Naive thymus-derived CD4-positive, alpha-beta T cell (primary cell): ENCODE measurements at places on chromosomes 7 and 10.

DNA sequence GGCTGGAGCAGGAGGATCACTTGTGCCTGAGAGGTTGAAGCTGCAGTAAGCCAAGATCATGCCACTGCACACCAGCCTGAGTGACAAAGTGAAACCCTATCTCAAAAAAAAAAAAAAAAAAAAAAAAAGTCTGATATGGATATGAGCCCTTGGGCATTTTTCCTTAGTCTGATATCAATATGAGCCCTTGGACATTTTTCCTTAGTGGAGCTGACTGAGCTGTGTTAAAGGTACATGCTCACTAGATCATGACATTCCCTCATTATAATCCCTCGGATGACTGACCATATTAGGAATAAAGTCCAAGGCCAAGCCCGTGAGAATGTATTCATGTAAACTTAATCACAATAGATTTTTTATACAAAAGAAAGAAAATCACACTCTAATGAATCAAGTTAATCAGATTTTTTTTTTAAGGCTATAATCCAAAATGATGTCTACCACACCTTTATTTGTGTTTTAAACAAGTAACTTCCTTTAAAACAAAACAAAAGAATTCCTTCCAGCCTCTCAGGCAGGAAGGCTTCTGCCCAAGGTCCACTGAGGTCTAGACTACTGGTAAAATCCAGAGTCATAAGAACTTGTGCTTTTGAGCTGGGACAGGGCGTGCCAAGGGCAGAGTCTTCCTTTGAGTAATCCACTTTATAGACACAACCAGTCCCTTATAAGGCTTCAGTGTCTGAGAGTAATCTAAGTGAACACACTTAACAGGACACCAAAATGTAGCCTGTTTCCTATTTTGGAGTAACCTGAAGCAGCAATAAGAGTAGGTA lies 5.5 kb downstream of the PPA1 start:
- DNase-seq: no peak

GRCh38 chr10:43419997-43420368 lies 11.0 kb upstream of the HNRNPF start:
- no peak for DNase-seq

DNA sequence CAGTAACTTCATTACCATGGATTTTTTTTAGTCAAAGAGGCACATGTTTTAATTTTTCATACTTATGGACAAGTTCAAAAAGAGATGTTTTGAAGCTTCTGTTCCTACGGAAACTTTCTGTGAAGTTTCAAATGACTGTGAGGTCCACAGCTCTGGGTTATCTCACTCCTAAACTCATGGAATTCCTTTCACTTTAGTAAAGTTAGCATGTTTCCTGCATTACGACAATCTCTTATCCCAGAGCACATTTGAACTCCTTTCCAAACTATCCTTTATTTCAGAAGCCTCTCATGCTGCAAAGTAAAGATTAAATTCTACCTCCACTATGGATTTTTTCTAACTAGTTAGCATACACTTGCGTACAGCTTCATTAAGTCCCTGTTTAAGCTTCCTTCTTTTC lies 15.3 kb upstream of the ADD3 start:
- DNase-seq: no peak

GRCh38 chr7:33582533-33582932 lies 322.8 kb upstream of the BMPER start:
- DNase-seq: no peak

- no peak for DNase-seq
Observed at GRCh38 chr7:7554021-7554432, 12.7 kb upstream of the MIOS start.

DNA sequence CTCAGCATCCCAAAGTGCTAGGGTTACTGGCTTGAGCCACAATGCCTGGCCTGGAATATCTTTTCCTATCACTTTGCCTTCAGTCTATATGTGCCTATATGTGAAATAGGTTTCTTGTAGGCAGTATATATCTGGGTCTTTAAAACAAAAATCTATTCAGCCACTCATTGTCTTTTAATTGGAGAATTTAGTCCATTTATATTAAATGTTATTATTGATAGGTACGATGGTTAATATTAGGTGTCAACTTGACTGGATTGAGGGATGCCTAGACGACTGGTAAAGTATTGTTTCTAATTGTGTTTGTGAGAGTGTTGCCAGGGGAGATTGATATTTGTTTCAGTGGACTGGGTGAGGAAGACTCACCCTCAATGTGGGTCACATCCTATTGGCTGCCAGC lies 73.4 kb downstream of the FBXL13 start:
- DNase-seq: no peak

GRCh38 chr10:57026307-57026706 lies 665.2 kb upstream of the ZWINT start:
- no peak for DNase-seq

- no peak for DNase-seq
Observed at GRCh38 chr7:151672716-151673115, 153.0 kb upstream of the RHEB start.

- no peak for DNase-seq
Observed at GRCh38 chr10:35448687-35449662, 112.7 kb downstream of the CCNY start.

- peak; percentile 29 for DNase-seq
Observed at GRCh38 chr7:101538596-101539459, 90.3 kb downstream of the MYL10 start.

DNA sequence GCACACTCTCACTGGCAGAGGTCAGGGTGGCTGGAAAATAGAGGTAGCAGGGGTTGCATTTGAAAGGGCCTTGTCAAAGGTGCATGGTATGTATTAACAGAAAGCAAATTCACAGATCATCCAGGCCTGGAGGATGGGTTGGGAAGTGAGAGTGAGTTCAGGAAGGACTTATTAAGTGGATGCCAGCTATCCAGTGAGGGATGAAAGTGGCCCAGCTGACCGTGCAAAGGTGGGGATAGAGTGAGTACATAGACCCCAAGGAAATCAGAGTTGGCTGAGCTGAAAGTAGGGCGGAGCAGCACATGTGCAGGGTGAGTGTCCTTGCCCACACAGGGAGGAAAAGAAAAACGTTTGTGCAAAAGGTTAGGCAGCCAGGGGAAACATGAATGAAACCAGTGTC lies 58.1 kb downstream of the HECW1 start:
- no peak for DNase-seq

GRCh38 chr10:17231788-17232187 lies 3.7 kb downstream of the VIM start:
- no peak for DNase-seq

DNA sequence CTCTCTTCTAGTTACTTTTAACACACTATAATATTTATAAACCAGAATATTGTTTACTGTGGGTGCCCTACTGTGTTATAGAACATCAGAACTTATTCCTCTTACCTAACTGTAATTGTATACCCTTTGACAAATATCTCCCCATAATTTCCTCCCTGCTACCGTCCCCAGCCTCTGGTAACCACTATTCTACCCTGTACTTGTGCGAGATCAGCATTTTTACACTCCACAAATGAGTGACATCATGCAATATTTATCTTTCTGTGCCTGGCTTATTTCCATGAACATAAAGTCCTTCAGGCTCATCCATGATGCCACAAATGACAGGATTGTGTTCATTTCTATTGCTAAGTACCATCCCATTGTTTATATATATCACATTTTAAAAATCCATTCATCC lies 139.8 kb upstream of the RSU1 start:
- DNase-seq: no peak

DNA sequence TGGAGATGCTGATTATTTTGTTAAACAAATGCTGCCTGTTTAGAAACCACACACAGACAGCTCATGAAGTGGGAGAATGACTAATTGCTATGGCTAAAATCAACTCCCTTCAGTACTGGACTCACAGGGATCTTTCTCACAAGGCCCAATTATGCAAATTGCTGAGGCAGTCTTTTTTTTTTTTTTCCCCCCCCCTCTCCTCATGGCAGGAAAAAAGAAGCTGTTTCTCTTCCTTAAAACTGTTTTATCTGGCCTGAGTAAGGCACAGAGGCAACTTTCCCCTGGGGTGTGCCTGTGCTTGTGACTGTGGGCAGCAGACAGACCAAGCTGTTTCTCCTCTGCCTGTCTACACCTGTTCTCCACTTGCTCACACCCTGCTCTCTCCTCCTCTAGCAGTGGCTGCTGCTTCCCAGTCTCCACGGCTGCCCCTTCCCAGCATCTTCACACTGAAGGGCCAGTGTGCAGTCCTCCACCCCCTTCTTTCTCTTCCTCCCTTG lies 65.4 kb upstream of the STEAP1B start:
- no peak for DNase-seq

GRCh38 chr10:12470719-12471118 lies 121.4 kb downstream of the CAMK1D start:
- DNase-seq: no peak

GRCh38 chr7:11835260-11835659 lies 3.3 kb upstream of the THSD7A start:
- DNase-seq: no peak

DNA sequence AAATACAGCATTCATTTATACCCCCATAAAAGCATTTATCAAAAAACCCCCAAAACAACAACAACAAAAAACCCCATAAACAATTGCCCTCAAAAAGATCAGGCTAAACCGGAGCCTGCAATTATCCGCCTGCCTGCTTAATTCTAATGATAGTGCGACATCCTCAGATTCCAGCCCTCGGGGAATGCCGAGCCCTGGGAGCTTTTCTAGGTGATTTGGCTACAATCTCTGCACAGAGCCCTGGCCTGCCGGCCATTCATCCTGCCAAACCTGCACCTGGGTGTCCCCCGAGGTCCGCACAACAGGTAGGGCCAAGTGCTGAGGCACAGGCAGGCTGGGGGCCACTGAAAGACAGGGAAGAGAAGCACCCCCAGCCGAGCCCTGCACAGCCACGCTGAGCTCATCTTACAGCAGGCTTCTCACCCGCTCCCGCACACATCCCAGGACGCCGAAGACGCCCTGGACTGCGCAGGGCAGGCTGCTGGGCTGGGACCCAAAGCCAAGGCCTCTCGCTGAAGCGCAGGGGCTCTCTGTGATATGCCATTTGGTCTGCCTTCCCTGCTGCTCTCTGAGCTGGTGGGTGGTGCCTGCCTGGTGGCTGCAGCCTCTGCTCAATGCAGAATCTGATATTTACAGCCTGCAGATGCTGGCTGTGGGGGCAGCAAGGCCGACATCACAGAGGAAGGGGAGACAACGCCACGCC lies 57.5 kb downstream of the CAMK2B start:
- no peak for DNase-seq

GRCh38 chr10:32002531-32002930 lies 53.7 kb downstream of the KIF5B start:
- DNase-seq: no peak

DNA sequence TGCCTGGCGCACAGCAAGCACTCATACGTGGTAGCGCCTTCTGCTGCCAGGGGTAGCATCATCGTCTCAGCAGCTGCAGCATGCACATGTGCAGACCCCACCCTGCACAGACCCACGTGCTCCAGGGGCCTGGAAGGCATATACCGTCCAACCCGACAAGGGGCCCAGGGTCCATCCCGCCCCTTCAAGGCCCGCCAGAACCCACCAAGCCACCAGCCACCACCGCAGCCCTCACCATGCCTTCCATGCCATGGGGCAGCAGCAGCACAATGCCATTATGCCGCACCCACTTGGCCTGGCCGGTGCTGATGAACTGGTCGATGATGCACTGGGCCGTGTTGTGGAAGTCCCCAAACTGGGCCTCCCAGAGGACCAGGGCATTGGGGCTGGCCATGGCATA lies 22.7 kb downstream of the OGDHL start:
- no peak for DNase-seq

GRCh38 chr10:114046087-114046458 lies 2.4 kb downstream of the ADRB1 start:
- DNase-seq: no peak

- DNase-seq: no peak
Observed at GRCh38 chr7:98647326-98647725, 30.2 kb downstream of the NPTX2 start.

GRCh38 chr7:2038931-2039728 lies 193.6 kb downstream of the MAD1L1 start:
- no peak for DNase-seq

DNA sequence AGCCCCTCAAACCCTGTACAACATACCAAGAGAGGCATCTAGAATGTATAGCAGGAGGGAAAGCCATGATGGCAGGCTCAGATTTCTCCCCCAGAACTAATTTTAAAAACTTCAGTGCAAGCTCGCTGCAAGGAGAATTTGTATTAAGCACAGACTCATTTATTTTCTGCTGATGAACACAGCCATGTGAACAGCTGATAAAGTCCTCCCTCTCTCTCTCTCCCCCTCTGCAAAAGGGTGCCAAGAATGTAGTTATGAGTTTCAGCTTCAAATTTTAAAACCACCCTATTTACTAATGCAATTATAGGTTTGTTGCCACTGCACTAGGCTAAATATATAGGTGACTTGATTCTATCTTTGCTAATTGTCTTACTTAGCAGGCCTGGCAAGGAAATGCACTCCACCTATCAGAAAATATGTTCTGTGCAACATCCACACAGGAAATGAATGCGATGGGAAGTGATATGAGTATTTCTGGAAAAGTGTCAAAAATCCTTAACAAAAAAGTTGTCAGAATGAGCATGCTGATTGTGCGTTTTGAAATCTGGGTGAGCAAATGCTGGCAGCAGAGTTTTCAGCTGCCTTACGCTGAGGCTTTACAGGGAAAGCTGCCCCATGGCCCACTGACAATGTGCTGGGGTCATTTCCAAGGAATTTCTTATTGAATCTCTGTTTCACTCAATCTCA lies 43.4 kb upstream of the GHITM start:
- no peak for DNase-seq

- DNase-seq: no peak
Observed at GRCh38 chr7:106317971-106318370, 33.2 kb upstream of the NAMPT start.

- DNase-seq: no peak
Observed at GRCh38 chr7:29953726-29954347, 35.8 kb downstream of the SCRN1 start.

DNA sequence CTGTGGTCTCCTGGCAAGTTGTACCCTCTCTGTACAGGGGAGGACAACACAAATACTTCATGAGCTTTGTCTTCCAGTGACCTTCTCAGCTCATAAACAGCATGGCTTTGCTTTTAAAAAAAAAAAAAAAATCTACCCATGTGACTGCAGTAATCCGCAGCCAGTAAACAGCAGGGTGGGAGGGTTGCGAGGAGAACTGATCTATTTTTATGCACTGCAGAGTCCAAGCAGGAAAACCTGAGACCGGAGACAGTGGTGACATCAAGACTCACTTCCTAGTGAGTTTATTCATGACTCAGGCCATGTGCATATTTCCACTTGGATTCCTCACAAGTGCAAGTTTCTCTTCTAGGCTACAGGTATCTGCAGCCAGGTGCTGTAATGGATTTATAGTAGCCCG lies 127.9 kb downstream of the NRF1 start:
- DNase-seq: no peak

DNA sequence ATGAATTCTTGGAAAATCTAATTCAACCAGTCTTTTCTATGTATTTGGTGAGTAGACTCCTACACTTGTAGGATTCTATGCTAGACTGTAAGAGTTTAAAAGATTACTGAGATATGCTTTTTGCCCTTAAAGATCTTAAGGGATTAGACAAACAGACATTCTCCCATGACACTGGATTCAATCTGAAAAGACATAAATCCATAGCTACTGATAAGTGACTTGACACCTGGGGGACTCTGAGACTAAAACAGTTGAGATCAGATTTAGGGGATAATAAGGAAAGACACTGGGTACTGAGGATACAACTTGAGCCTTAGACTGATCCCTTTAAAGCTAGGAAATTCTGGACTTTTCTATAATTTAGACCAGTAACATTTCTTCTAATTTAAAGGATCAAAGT lies 1233.4 kb downstream of the XPNPEP1 start:
- no peak for DNase-seq

- DNase-seq: no peak
Observed at GRCh38 chr7:102044984-102045673, 227.7 kb downstream of the CUX1 start.

- no peak for DNase-seq
Observed at GRCh38 chr10:124561206-124561605, 99.6 kb downstream of the LHPP start.

GRCh38 chr7:44958645-44959344 lies 20.0 kb downstream of the MYO1G start:
- DNase-seq: no peak
